Upper lobe of left lung (tissue), 6 donors: ENCODE measurements at places on chromosomes 13 and 19. TPM values are rescaled to one million over a fixed set of nuclear protein-coding genes. Genes with fewer than 3 reads are reported as not detected.
A peak's percentile ranks its signal among the peaks of the same experiment; 100 is the strongest.

Gene PDE4C
- total RNA-seq = 46.2 TPM

Gene ZNF177
- 1.5 TPM for total RNA-seq

Gene PCDH17
- total RNA-seq = 29.6 TPM

Gene ELAVL1
- 50.6 TPM for total RNA-seq

Gene PCDH8
- not detected for total RNA-seq

Gene RNF225
- total RNA-seq = 2.0 TPM

Gene PRRG2
- 10.0 TPM for total RNA-seq

Gene PLIN5
- 97.4 TPM for total RNA-seq

Gene SLC7A10
- 2.1 TPM for total RNA-seq

Gene ZNF541
- total RNA-seq = 0.54 TPM

DNA sequence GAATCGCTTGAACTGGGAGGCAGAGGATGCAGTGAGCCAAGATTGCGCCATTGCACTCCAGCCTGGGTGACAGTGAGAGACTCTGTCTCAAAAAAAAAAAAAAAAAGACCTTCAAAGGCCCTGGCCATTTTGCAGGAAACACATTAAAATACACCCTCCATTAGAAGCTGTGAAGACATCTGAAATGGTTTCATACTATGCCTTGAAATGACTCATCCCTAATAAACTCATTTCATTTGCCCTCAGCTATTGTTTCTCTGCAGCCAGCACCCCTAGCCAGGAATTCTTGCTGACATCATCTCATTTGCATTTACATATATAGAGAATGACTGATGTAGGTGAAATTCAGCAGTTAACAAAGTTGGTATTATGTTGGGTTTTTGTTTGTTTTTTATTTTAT lies 8.7 kb downstream of the EML2 start:
- no peak overlapping the region for H3K4me3 ChIP-seq
- H3K27me3 ChIP-seq = no peaks in the 10 kb centered on the region
- DNase-seq = no peak
- peaks cover 34% of the 10 kb centered on the region for H3K36me3 ChIP-seq
- H3K4me1 ChIP-seq = no peaks in the 10 kb centered on the region

DNA sequence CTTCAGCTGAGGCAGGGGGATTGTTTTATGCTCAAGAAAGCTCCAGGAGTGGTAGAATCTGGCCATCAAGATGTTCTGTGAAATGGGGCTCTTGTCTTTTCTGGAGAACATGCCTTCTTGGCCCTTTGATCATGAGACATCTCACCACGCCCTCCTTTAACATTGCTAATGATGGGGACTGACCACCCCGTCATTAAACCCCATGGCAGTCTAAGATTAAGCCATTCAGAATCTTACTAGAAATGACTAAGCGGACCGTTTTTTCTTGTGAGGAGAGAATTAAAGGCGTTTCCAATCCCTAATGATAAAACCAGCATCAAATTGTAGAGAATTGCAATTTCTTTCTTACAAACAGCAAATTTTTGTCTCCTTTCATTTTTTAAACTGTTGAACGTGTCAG lies 89.4 kb downstream of the COL4A2 start:
- H3K27ac ChIP-seq = peak overlapping the region; percentile 75
- no peak overlapping the region for H3K4me3 ChIP-seq
- H3K27me3 ChIP-seq = no peaks in the 10 kb centered on the region
- peaks cover 25% of the 10 kb centered on the region for H3K4me1 ChIP-seq
- H3K36me3 ChIP-seq = no peaks in the 10 kb centered on the region

GRCh38 chr19:16495982-16496612 lies at the start of the genes C19orf44 and CALR3:
C19orf44 (plus strand) TSS chr19:16496394; CDS start chr19:16500793, 4,399 bp downstream.
CALR3 (minus strand) TSS chr19:16496167; CDS start chr19:16496129, 38 bp downstream.
- peaks cover 8% of the 10 kb centered on the region for H3K4me1 ChIP-seq
- H3K36me3 ChIP-seq = no peaks in the 10 kb centered on the region
- H3K27me3 ChIP-seq = no peaks in the 10 kb centered on the region
- peak within 1 kb of the TSS; percentile 48 for H3K27ac ChIP-seq

DNA sequence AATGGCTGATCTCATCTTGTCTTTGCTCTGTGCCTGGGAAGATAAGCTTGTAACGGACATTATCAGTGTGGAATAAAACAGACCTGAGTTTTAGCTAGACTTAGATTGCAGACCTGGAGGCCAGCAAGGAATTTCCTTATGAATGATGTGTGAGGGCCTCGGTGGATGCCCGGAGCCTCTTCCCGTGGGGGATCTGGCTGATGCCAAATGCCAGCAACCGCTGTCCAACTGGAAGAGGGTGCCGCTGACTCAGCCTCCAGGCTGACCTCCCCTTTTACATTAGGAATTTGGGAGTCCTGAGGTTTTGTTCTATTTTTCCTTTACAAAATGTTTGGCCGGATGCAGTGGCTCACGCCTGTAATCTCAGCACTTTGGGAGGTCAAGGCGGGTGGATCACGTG lies 19.6 kb upstream of the LILRA2 start:
- no peaks in the 10 kb centered on the region for H3K36me3 ChIP-seq
- no peaks in the 10 kb centered on the region for H3K4me1 ChIP-seq
- no peak overlapping the region for H3K27ac ChIP-seq
- no peak for DNase-seq

DNA sequence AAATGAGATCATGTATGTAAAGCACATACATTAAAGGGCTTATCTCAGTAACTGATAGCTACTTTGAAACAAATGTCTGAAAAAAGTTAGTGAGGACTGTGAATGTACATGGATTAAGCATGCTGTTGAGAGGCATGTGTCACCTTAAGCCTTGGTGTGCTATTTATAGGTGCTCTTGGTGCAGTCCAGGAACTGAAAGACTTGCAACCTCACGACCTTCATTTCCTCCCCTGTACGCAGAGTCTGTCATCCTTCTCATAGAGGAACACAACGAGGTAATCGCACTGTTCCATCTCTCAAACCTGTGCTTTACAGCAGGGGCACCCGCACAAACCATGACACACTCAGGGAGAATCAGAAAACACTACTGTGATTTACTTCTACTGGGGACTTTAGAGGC lies 65.6 kb downstream of the UFM1 start:
- DNase-seq = no peak
- no peak overlapping the region for H3K27ac ChIP-seq
- no peak overlapping the region for H3K4me3 ChIP-seq

DNA sequence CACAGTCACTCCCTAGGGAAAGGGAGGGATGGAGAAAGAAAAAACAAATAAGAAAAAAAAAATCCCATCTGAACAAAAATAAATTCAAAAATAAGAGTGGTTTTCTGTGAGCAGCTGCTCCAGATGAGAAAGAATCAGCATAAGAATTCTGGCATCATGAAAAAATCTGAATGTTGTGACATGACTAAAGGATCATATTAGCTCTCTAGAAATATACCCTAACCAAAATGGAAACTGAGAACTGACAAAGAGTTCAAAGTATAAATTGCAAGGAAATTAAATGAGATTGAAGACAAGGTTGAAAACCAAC lies 579.0 kb downstream of the UQCRFS1 start:
- H3K27me3 ChIP-seq = no peaks in the 10 kb centered on the region
- H3K36me3 ChIP-seq = no peaks in the 10 kb centered on the region
- H3K4me3 ChIP-seq = no peak overlapping the region
- no peak for DNase-seq
- no peaks in the 10 kb centered on the region for H3K4me1 ChIP-seq

DNA sequence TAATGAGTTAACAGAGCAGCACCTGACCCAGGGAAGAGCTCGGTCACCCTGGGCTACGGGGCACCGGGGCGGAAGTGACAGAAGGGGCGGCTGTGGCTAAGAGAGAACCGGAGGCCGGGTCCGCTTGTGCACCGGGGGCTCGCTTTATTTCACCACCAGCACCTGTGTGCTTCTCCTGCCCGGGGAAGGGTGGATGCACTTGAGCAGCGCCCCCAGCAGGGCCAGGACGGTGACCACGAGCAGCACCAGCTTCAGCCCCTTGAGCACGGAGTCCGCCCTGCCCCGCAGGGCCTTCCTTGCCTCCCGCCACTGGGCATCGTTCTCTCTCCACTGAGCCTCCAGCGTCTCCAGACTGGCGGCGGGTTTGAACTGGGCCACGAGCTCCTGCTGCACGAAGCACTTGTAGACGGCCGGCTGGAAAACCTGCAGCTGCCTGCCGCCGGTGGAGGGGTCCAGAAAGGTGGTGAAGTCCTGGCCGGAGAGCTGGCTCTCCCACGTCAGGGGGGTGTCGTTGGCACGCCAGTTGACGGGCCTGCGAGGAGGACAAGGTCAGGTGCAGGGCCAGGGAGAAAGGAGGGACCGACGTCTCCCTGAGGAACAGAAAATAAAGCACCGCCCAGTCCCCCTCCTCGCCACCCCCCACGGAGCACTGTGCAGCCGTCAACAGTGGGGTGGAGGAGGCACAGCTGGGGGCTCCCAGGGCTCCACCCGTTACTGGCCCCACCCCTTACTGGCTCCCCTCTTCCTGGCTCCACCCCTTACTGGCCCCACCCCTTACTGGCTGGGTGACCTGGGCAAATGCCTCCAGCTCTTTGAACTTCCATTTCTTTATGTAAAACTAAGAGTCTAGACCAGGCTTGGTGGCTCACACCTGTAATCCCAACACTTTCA lies 3.6 kb downstream of the FAM187B start:
- H3K4me1 ChIP-seq = peaks cover 4% of the 10 kb centered on the region
- no peaks in the 10 kb centered on the region for H3K36me3 ChIP-seq
- peak overlapping the region; percentile 15 for H3K4me3 ChIP-seq
- no peaks in the 10 kb centered on the region for H3K27me3 ChIP-seq

DNA sequence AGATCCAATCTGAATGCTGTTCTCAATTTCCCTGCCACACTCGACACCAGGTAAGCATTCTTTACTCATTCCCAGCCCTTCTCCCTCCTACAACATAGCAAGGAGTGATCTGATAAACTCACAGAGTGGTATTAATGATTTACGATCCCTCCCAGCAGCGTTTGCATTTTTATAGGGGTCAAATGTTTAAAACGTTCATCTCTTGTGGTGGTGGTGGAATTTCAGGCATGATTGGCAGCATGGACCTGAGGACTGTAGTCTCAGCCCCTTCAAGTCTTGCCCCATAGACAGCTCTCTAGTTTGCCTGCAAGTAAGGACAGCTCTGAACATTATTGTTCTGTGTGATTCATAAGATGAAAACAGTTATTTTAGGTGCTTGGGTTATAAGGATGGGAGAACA lies 565.7 kb downstream of the EFNB2 start:
- no peak overlapping the region for H3K4me3 ChIP-seq
- H3K4me1 ChIP-seq = no peaks in the 10 kb centered on the region
- no peak overlapping the region for H3K27ac ChIP-seq
- no peaks in the 10 kb centered on the region for H3K36me3 ChIP-seq

GRCh38 chr13:98280176-98280510 lies 103.1 kb upstream of the RNF113B start:
- H3K4me3 ChIP-seq = no peak overlapping the region
- no peak for DNase-seq
- H3K36me3 ChIP-seq = no peaks in the 10 kb centered on the region
- no peak overlapping the region for H3K27ac ChIP-seq

GRCh38 chr13:58619396-58620113 lies 988.0 kb downstream of the PCDH17 start:
- H3K27me3 ChIP-seq = no peaks in the 10 kb centered on the region
- H3K27ac ChIP-seq = no peak overlapping the region
- H3K4me3 ChIP-seq = no peak overlapping the region
- no peaks in the 10 kb centered on the region for H3K4me1 ChIP-seq
- no peaks in the 10 kb centered on the region for H3K36me3 ChIP-seq

- peak; percentile 59 for DNase-seq
- no peak overlapping the region for H3K4me3 ChIP-seq
- no peak overlapping the region for H3K27ac ChIP-seq
- no peaks in the 10 kb centered on the region for H3K27me3 ChIP-seq
- no peaks in the 10 kb centered on the region for H3K36me3 ChIP-seq
Measured at GRCh38 chr19:5093948-5094718, 125.2 kb downstream of the KDM4B start.

DNA sequence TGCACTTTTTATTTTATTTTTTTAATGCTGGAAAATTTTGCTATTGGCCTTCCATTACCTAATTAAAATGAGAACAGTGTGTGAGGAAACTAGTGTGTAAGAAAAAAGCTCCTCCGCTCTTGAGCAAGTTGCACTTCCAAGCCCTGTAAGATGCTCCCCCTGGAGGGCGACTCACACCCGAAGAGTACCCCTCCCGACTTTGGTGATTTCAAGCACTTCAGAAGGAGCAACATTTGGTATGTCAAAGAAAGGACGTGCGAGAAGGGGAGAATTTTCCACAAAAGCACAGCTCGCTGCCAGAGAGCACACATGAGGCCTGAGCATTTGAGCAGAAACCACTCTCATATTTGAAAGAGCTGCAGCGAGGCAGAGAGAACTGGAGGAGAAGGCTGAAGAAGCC lies 504.4 kb downstream of the FGF9 start:
- no peaks in the 10 kb centered on the region for H3K36me3 ChIP-seq
- no peak for DNase-seq
- no peak overlapping the region for H3K27ac ChIP-seq
- no peaks in the 10 kb centered on the region for H3K4me1 ChIP-seq

DNA sequence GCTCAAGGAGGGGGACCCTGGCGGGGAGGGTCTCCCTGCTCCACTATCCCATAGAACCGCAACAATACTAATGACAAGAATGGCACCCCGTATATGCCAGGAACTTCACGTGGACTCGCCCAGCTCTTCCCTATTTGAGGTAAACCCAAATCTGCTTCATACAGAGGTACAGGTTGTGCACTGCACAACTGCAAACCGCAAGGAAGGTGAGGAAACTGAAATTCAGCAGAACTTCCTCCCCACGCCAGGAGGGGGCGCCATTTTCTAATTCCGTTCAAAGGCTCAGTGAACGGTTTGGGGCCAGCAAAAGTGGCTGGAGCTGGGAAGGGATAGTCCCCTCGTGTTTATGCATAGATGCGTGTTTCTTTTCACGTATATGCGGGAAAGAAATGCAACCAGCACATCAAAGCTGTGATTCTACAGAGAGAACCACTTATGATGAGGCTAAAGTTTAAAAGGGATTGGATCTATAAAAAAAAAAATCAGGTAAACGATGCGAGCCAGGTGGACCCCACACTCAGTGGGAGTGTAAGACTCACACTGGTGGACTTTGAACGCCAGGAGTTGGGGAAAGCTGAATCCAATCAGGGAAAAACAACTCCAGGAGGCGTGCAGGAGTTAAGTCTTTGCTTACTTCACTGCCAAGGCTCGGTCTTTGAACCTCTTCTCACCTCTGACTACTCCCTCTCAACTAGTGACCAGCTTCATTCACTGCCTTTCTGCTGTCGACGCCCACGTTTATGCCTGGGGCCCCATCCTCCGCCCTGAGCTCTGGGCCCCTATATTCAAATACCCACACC lies 20.3 kb downstream of the C19orf81 start:
- H3K4me3 ChIP-seq = no peak overlapping the region
- H3K27me3 ChIP-seq = no peaks in the 10 kb centered on the region
- peaks cover 25% of the 10 kb centered on the region for H3K4me1 ChIP-seq
- H3K27ac ChIP-seq = no peak overlapping the region

DNA sequence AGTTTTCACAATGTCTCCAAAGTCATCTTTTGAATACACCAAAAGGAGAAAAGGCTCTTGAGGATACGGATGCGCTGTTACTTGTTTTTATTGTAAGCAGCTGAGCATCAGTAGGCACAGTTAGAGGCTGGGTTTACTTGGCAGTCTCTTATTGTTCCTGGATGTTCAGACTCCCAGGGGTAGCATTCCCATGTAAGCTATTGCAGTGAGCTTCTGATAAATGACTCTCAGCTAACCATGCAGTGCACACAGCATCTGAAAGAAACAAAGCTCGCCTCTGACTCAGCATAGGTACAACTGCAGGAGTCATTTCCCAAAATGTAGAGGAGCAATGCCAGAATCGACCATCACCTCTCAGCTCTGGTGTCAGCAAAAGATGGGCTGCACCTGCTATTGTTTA lies 84.8 kb downstream of the DCT start:
- no peak overlapping the region for H3K4me3 ChIP-seq
- no peak overlapping the region for H3K27ac ChIP-seq
- H3K36me3 ChIP-seq = no peaks in the 10 kb centered on the region
- no peaks in the 10 kb centered on the region for H3K27me3 ChIP-seq
- H3K4me1 ChIP-seq = no peaks in the 10 kb centered on the region
